ENCODE measurements at places on chromosomes 4 and X.

DNA sequence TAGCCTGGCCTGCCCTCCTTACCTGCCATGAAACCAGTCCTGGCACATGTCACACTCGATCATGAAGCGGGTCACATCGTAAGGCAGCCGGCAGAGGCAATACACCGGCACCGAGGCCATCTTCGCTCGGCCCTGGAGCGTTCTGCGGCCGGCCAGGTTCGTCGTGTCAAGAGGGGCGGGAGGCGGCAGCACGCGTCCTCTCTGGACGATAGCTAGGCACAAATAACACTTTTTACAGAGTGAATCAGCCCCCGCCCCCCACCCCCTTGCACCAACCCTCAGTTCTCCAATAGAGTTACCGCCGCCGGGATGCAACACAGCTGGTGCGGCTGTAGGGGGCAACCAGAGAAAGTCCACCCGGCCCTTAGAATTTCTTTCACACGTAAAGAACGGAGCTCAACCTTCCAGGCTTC lies 1.7 kb downstream of the PHF8 start:
- peak; percentile 29 for DNase-seq

DNA sequence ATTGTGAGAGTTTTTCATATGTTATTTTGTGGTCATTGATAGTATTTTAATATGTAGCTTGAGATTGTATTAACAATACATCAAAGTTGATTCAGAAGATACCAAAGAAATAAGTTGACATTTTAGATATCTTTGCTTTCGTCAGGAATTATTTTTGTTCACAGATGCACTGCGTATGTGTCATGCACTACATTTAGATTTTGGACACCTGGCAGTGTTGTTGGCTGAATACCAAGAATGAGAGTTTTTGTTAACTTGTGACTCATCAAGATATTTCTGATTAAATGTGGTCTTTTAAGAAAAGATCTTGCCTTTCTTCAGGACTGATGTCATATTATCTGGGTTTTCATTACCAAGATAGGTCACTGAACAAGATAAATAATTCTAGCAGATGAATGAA lies 633.4 kb downstream of the CENPC start:
- no peak for DNase-seq

DNA sequence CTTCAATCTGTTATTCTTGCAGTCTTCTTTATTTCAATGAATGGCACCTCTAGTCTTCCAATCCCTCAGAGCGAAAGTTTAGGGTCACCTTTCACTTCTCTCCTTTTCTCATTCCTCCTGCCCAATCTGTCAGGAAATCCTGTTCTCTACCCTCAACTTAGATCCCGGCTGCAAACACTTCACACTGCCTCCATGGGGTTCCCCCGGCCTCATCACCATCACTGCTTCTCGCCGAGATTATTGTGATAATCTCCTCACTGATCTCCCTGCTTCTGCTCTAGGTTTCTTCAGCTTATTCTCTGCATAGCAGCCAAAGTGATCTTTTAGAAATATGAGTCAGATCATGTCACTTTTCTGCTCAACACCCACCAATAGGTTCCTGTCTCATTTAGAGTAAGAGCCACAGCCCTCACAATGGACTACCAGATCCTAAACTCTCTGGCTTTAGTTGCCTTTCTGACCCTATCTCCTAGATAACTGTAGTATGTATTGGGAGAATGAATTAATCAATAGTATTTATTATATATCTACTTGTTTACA lies 43.6 kb upstream of the TBC1D9 start:
- DNase-seq = no peak

- DNase-seq = no peak
Measured at GRCh38 chrX:40866893-40867292, 131.6 kb upstream of the MED14 start.

- DNase-seq = no peak
Measured at GRCh38 chr4:138963412-138963811, 52.2 kb upstream of the NOCT start.
